ENCODE measurements at places on chromosomes 13 and 19.

DNA sequence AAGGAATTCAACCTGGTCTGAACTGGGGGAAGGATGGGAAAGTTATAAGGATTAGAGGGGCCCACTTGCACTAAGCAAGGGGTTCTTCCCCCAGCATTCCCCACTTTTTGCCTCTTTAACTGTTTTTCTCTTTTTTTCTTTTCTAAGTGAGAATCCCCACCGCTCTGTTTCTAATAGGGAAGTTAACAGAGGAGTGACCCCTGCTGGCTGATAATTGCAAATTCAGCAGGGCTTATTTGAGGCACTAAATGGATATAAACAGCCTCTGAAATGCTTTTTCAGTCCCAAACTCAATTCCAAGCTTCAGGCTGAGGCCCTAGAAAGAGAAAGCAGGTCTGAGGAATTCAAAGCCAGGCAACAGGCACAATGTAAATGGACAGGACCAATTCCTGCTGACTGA lies 38.2 kb upstream of the CEACAM21 start:
- peak; percentile 51 for DNase-seq

GRCh38 chr19:46250076-46250735 lies 20.7 kb downstream of the IGFL1 start:
- no peak for DNase-seq

DNA sequence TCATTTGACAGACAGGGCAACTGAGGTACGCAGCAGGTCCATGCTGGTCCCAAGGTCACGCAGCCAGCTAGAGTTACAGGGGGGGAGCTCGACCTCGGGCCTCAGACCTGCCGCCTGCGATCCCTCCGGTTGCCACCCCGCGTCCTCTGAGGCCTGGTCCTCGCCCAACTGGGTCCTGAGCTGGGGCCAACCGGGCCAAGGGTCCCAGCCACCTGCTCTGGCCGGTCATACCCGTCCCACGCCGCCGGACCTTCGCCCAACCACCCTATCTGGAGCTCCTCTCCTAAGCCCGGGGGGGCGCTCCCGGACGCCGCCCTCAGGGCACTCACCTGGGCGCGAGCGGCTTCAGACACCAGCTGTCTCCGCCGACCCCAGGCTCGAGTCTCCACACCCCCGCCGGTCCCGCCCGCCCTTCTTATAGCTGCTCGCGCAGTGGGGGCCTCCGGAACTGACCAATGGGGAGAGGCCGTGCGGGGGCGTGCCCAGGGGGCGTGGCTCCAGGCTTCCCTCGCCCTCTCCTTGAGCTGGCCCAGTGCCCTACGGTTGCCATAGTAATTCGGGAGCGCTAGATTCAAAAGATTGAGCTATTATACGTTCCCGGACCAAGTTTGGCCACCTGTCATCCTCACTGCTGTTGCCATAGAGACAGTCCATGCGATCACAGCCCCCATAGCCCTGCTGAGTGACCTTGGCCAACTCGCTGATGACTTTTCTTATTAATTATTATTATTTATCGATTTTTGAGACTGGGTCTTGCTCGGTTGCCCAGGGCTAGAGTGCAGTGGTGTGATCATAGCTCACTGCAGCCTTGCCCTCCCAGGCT lies at the start of gene PLIN5:
TSS of gene PLIN5 (minus strand) at position 389 of the 823 bp plus-strand sequence. CDS start 1,150 bp downstream, outside the sequence.
- peak; percentile 51 for DNase-seq

DNA sequence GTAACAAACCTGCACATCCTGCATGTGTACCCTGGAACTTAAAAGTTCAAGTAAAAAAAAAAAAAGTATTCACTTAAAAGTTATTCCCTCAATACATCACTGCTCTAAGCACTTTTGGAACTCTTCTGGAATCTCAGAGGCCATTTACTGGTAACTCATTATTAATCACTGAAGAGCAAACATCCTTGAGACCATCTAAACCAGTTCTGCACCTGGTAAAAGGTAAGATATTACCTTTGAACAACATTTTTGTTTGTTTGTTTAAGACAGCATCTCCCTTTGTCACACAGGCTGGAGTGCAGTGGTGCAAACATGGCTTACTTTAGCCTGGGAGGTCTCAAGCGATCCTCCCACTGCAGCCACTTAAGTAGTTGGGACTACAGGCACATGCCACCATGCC lies 16.7 kb downstream of the UGGT2 start:
- no peak for DNase-seq

GRCh38 chr19:51173681-51174080 lies 31.6 kb downstream of the SIGLEC7 start:
- DNase-seq = no peak

- DNase-seq = no peak
These were observed 12.2 kb downstream of the WIZ start for GRCh38 chr19:15437355-15438123.

- DNase-seq = no peak
These were observed 376.0 kb downstream of the GPC5 start for GRCh38 chr13:91774397-91774796.

- no peak for DNase-seq
These were observed 1034.8 kb upstream of the SPRY2 start for GRCh38 chr13:81375709-81376108.

GRCh38 chr13:39536906-39537305 lies 66.1 kb downstream of the LHFPL6 start:
- DNase-seq = no peak

DNA sequence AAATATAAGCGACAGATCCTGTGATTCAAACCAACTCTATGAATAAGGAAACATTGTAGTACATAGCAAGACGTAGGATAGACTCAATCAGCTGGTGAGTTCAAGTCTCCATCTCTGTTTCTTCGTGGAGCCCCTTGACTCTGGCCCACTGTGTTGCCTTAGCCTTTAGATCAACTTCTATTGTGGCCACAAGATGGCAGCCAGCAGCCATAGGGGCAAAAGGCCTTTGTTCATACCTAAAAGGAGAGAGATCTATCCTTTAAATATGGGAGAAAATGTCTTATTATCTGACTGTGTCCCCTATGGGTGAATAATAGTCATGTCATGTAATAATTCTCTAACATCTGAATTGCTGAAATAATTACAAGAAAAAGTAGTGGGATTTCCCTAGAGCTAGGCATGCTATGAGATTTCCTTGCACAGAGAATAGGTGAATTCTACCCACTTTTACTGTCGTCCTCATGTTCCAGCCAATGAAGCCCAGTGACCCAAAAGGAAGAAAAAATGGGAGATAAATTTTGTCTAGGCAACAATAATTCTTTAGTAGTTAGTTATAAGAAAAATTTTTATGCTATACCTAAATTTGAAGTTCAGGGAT lies 129.4 kb downstream of the PCDH20 start:
- no peak for DNase-seq

DNA sequence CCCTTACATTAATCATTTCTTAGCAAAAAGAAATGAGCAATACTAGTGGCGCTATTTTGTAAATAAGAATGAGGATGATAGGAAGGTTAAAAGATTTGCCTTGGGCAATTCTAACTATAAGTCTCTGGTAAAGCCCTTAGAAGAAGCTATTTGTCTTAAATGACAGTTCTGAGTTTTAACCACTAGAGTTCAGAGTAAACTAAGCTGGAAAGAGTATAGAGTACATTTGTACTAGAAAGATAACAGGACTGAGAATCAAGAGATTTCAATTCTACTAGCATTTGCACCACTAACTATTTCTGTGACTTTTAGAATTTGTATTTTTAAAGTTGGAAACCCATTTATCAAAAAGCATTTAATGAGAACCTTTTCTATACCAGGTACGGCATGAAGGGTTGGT lies 750.3 kb downstream of the OLFM4 start:
- DNase-seq = no peak

- peak; percentile 42 for DNase-seq
These were observed 13.6 kb downstream of the UBAC2 start for GRCh38 chr13:99214232-99214631.

GRCh38 chr13:67776151-67776550 lies 546.0 kb upstream of the PCDH9 start:
- no peak for DNase-seq

GRCh38 chr13:91785431-91786119 lies 387.2 kb downstream of the GPC5 start:
- no peak for DNase-seq

DNA sequence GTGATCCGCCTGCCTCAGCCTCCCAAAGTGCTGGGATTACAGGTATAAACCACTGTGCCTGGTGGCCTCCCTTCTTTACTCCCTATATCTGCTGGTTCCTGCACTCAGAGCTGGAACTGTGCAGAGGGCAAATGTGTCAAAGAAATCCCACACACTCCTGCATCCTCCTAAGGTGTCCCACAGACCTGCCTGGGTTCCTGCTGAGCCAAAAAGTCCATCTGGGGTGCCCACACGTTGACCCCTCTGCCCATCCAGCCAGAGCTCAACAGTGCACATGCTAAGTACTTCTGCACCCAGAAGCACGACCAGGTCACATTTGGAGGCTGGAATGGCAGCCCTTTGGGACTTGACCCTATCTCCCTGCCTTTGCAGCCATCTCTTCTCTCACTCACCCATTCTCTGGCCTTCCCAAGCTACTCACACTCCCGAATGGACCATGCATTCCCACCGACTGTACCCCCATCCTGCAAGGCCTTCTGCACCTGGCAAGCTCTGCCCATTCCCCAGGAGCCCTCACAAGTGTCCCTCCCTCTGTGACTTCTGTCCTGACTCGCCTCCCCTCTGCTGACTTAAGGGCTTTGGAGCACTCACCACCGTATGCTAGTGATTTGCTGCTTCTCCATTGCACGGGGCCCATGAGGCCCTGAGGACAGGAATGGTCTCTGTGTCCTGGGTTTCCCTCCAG lies 152.1 kb downstream of the KCTD15 start:
- DNase-seq = no peak

DNA sequence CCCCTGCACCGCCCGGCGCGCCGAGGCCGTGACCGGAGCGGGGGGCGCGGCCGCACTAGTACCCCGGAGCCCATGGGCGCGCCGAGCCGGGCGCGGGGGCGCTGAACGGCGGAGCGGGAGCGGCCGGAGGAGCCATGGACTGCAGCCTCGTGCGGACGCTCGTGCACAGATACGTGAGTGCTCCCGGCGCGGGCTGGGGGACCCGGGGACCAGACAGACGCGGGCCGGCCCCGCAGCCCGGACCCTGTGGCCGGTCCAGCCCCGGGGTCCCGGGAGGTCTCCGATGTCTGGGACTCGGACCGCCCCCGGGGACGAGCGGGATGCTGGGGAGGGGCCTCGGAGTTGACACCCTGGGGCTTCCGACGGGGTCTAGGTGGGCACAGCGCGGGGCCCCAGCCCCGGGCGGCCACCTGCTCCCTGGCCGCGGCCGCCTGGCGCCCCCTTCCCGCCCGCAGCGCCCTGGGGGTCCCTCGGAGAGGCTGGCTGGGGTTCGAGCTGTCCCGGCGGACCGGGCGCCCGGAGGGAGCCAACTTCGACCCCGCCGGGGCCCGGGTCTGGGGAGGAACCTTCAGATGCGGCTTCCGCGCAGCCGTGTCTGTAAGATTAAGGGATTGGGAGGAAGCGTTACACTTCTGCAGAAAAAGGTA lies 568 bp downstream of the ATP11A start:
- DNase-seq = no peak

GRCh38 chr13:112069845-112070251 lies 2.9 kb downstream of the SOX1 start:
- DNase-seq = no peak

- peak; percentile 79 for DNase-seq
These were observed 2.5 kb upstream of the KEAP1 start for GRCh38 chr19:10505583-10506229.

DNA sequence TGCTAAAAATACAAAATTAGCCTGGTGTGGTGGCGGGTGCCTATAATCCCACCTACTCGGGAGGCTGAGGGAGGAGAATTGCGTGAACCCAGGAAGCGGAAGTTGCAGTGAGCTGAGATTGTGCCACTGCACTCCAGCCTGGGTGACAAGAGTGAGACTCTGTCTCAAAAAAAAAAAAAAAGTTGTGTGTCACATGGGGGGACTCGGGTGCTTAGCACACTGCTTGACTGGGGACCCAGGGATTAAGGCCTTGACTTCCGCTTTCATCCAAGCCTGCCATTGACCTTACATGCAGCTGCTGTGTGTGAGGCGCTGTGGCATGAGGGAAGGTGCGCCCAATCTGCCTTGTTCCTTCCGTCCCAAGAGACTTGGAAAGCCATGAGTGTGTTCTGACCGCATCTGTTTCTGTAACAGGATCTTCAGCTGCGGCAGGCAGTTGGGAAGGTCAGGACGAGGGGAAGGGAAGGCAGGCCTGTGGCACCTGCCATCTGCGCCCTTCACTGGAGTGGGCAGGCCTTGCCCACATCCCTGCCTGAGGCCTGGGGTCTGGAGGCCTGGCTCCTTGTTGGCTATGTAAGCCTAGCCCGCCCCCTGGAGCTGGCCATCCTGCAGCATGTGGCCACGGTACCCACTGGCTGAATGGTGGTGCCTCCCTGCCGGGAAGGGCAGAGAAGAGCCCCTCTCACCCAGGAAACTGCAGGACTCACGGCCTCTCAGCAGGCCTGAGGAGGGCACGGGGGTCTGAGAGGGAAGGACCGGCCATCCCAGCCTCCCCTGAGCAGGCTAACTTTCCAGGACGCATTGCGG lies 23.0 kb downstream of the PPP1R37 start:
- no peak for DNase-seq

GRCh38 chr13:100951016-100951415 lies 276.4 kb upstream of the TMTC4 start:
- no peak for DNase-seq

GRCh38 chr13:97468331-97468730 lies 34.4 kb downstream of the RAP2A start:
- no peak for DNase-seq

- no peak for DNase-seq
These were observed 34.5 kb upstream of the SMAD9 start for GRCh38 chr13:36954542-36954941.

- DNase-seq = peak; percentile 73
These were observed 7.9 kb upstream of the RASA3 start for GRCh38 chr13:114140131-114140905.

DNA sequence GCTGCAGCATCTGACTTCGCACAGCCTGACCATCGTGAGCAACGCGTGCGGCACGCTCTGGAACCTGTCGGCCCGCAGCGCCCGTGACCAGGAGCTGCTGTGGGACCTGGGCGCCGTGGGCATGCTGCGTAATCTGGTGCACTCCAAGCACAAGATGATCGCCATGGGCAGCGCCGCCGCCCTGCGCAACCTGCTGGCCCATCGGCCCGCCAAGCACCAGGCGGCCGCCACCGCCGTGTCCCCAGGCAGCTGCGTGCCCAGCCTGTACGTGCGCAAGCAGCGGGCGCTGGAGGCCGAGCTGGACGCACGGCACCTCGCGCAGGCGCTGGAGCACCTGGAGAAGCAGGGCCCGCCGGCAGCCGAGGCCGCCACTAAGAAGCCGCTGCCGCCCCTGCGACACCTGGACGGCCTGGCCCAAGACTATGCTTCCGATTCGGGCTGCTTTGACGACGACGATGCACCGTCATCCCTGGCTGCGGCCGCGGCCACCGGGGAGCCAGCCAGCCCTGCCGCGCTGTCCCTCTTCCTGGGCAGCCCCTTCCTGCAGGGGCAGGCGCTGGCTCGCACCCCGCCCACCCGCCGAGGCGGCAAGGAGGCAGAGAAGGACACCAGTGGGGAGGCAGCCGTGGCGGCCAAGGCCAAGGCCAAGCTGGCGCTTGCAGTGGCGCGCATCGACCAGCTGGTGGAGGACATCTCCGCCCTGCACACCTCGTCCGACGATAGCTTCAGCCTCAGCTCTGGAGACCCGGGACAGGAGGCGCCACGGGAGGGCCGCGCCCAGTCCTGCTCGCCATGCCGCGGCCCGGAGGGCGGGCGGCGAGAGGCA lies 13.6 kb downstream of the C19orf25 start:
- peak; percentile 56 for DNase-seq

- no peak for DNase-seq
These were observed 23.6 kb downstream of the PROZ start for GRCh38 chr13:113182046-113182445.
